ENCODE measurements at places on chromosomes 13 and 19.

- peaks cover 36% of the 10 kb centered on the region for H3K4me1 ChIP-seq
- H3K4me3 ChIP-seq = no peak overlapping the region
- DNase-seq = no peak
- H3K27me3 ChIP-seq = no peaks in the 10 kb centered on the region
- H3K27ac ChIP-seq = no peak overlapping the region
These were observed 84.3 kb downstream of the PCCA start for GRCh38 chr13:100173203-100173602.

- DNase-seq = no peak
These were observed 610.1 kb upstream of the SLC10A2 start for GRCh38 chr13:103676329-103676728.

GRCh38 chr19:3454656-3455392 lies 25.5 kb downstream of the SMIM24 start:
- peaks cover 19% of the 10 kb centered on the region for H3K4me1 ChIP-seq
- H3K27ac ChIP-seq = no peak overlapping the region
- H3K4me3 ChIP-seq = no peak overlapping the region
- no peak for DNase-seq
- H3K36me3 ChIP-seq = peaks cover 12% of the 10 kb centered on the region

GRCh38 chr13:88601949-88602348 lies 930.8 kb downstream of the SLITRK5 start:
- H3K27ac ChIP-seq = no peak overlapping the region
- no peaks in the 10 kb centered on the region for H3K27me3 ChIP-seq
- no peak overlapping the region for H3K4me3 ChIP-seq
- H3K36me3 ChIP-seq = no peaks in the 10 kb centered on the region

GRCh38 chr13:40273253-40274025 lies 393.0 kb downstream of the FOXO1 start:
- no peaks in the 10 kb centered on the region for H3K36me3 ChIP-seq
- no peaks in the 10 kb centered on the region for H3K27me3 ChIP-seq
- H3K4me1 ChIP-seq = no peaks in the 10 kb centered on the region
- no peak for DNase-seq
- H3K27ac ChIP-seq = no peak overlapping the region
- no peak overlapping the region for H3K4me3 ChIP-seq

DNA sequence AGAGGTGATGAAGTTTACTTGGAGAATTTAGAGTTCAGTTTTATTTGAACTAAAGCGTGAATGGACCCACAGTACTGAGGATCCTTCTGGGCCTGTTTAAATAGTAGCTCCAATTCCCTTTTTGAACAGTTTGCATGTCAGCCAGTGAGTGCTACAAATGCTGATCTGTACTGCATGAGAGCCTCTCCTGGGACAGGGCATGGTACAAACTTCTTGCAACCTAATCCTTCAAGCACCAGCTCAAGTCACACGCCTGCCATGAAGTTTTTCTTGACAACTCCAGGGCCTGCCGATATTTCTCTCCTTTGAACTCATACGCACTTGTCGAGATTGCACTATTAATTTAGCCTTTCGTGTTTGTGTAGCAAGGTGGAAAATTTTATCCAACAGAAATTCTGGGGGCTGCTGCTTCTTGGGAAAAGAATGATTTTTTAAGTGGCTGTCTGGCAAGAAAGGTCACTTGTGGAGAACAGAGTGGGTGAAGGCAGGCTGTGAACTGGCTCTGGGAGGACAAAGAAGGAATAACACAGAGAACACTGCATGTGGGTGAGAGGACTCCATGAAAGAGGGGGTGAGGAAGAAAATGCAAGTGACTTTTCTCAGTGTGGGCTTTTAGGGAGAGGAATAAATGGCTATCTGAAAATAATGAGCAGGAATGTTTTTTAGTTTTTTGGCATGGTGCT lies 192.5 kb downstream of the NDFIP2 start:
- peaks cover 48% of the 10 kb centered on the region for H3K4me1 ChIP-seq
- H3K27ac ChIP-seq = peak overlapping the region; percentile 86
- H3K27me3 ChIP-seq = no peaks in the 10 kb centered on the region
- no peaks in the 10 kb centered on the region for H3K36me3 ChIP-seq
- DNase-seq = no peak
- H3K4me3 ChIP-seq = no peak overlapping the region

DNA sequence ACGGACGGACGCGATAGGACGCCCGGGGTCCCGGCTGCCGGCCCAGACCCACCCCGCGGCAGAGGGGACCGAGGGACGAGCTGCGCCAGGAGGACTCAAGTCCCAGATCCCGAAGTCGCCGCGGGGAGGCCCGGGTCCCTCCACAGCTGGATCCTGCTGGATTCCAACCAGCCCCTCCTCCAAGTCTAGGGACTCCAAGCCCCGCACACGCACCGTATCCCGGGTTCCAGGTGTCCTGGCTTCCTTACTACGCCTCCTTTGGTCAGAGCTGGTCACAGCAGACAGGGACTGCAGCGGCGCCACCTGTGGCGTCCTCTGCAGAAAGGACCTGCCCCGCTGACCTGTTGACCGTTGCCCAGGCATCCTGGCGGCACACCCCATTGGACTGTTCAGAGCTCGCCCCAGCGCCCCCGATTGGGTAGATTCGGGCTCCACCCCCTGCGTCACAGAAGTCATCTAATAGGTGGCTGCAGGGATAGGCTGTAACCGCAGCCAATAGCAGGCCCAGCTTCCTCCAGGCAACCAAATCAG lies 29.0 kb upstream of the ZNF709 start:
- no peaks in the 10 kb centered on the region for H3K27me3 ChIP-seq
- H3K36me3 ChIP-seq = no peaks in the 10 kb centered on the region
- H3K4me3 ChIP-seq = no peak overlapping the region
- H3K4me1 ChIP-seq = no peaks in the 10 kb centered on the region
- no peak overlapping the region for H3K27ac ChIP-seq

- no peaks in the 10 kb centered on the region for H3K27me3 ChIP-seq
- DNase-seq = no peak
- H3K4me3 ChIP-seq = no peak overlapping the region
- no peaks in the 10 kb centered on the region for H3K4me1 ChIP-seq
- no peaks in the 10 kb centered on the region for H3K36me3 ChIP-seq
- no peak overlapping the region for H3K27ac ChIP-seq
These were observed 198.2 kb downstream of the EFNB2 start for GRCh38 chr13:106337096-106337850.

- no peaks in the 10 kb centered on the region for H3K27me3 ChIP-seq
- H3K4me1 ChIP-seq = no peaks in the 10 kb centered on the region
- no peak overlapping the region for H3K27ac ChIP-seq
These were observed 6.4 kb upstream of the DNMT1 start for GRCh38 chr19:10201176-10201575.

DNA sequence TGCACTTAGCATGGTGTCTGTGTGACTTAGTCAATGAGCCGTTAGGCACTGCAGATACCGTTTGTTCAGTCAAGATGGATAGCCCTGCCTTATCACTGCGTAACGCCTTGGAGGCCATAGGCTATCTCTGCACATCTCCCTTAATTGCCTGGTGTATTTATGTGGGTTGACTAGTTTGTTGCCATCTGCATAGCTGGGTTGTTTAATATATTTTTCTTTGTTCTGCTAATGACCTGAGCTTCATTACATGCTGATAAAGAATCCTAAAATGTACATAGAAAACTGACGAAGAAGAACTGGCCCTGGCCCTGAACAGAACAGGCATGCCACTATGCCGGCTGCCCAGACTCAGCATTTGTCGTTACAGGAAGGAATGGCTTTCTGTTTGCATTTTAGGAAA lies 297.8 kb downstream of the SHISA2 start:
- no peaks in the 10 kb centered on the region for H3K36me3 ChIP-seq
- no peak for DNase-seq
- no peaks in the 10 kb centered on the region for H3K27me3 ChIP-seq
- no peak overlapping the region for H3K27ac ChIP-seq

DNA sequence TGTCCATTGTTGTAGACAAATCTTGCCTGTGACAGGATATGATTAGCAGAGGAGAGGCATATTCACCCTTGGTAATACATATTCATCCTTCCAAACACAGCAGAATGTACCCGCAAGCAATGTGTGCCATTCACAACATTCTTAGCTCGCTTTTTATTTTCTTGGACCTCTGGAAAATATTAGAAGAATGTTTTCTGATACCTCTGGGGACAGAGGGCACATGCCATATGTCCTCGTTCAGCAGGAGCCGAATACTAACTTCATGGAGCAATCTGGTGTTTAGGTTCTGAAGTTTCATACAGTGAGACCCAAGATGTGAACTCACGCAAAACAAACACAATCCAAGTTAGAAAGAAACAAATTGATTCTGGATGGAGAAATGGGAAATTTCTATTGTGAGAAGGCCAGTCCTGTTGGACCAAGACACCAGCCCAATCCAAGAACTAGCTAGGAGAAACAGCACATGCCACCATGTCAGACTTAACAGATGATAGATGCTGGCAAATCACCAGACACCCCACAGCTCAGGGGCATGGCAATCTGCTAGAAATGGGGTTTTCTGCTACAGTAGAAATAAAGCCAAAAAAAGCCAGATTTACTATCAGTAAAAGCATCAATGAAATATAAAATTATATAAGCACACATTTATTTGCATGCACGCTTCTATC lies 297.4 kb downstream of the DCLK1 start:
- H3K27ac ChIP-seq = no peak overlapping the region
- no peaks in the 10 kb centered on the region for H3K4me1 ChIP-seq
- DNase-seq = no peak

GRCh38 chr19:47013041-47013517 lies 6.6 kb upstream of the NPAS1 start:
- no peak overlapping the region for H3K4me3 ChIP-seq
- H3K27ac ChIP-seq = no peak overlapping the region
- H3K36me3 ChIP-seq = no peaks in the 10 kb centered on the region
- DNase-seq = peak; percentile 79
- peaks cover 3% of the 10 kb centered on the region for H3K27me3 ChIP-seq

- H3K36me3 ChIP-seq = no peaks in the 10 kb centered on the region
- H3K4me3 ChIP-seq = no peak overlapping the region
- no peak for DNase-seq
- H3K27ac ChIP-seq = no peak overlapping the region
- no peaks in the 10 kb centered on the region for H3K27me3 ChIP-seq
These were observed 88.2 kb downstream of the FREM2 start for GRCh38 chr13:38775085-38775484.

DNA sequence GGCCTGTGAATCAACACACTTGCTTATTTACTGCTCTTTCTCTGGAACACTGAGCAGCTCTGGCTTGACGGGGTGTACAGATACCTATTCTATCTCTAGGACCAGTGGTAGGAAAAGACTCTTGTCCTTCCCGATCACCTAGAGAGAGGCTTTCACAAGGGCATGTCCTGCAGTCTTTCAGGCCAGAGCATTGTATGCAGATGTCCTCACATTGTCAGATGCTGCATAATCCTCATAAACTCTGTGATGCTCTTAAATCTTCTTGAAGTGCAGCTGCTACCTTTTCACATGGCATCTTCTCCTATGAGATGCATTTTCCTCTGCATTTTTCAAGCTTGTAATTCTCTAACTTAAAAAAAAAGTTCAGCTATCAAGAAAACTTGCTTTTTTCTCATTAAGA lies 369.4 kb downstream of the OLFM4 start:
- H3K4me3 ChIP-seq = no peak overlapping the region
- no peaks in the 10 kb centered on the region for H3K36me3 ChIP-seq
- no peaks in the 10 kb centered on the region for H3K4me1 ChIP-seq
- H3K27me3 ChIP-seq = no peaks in the 10 kb centered on the region

GRCh38 chr19:55145232-55145631 lies 3.8 kb downstream of the TNNT1 start:
- H3K27ac ChIP-seq = no peak overlapping the region
- no peak for DNase-seq
- H3K27me3 ChIP-seq = peaks cover 9% of the 10 kb centered on the region
- H3K36me3 ChIP-seq = no peaks in the 10 kb centered on the region
- H3K4me1 ChIP-seq = peaks cover 5% of the 10 kb centered on the region

GRCh38 chr19:47110521-47111005 lies 3.0 kb downstream of the ZC3H4 start:
- peaks cover 33% of the 10 kb centered on the region for H3K4me1 ChIP-seq
- peak overlapping the region; percentile 79 for H3K4me3 ChIP-seq
- peak overlapping the region; percentile 100 for H3K27ac ChIP-seq

DNA sequence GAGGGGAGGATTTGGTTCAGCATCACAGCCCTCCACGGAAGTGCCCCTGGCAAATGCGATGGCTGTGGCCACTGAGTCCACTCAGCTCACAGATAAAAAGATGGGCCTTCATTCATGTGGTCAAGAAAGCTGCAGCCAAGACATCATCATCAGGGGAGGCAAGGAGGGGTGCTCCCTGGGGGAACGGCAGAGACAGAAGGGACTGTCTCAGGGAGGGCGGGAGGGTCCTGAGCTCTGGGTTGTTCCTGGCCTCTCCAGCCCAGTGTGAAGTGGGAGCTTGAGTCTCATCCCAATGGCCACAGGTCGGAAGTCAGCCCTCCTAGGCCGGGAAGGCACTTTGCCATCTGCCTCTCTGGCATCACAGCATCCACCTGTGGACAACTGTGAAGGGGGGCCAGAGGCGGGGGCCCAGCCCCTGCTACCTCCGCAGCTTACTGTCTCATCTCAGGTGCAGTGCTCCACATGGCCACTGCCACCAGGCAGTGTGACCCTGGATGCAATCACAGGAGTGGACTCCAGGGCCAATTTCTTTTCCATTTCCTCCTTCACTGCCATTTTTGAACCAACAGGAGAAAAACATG lies 137.8 kb upstream of the SOX1 start:
- H3K27me3 ChIP-seq = peaks cover 23% of the 10 kb centered on the region
- no peaks in the 10 kb centered on the region for H3K36me3 ChIP-seq
- no peak overlapping the region for H3K4me3 ChIP-seq
- no peak overlapping the region for H3K27ac ChIP-seq

DNA sequence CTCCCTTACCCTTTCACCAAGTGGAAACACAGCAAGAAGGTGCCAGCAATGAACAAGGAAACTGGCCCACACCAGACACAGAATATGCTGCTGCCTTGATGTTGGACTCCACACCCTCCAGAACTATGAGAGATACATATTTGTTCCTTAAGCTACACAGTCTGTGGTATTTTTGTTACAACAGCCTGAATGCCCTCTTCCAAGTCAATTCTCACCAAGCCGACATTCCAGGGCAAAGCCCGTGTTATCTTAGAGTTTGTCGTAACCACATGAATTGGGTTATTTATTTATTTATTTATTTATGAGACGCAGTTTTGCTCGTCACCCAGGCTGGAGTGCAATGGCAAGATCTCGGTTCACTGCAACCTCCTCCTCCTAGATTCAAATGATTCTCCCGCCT lies 14.9 kb downstream of the FGF21 start:
- no peak overlapping the region for H3K27ac ChIP-seq
- H3K27me3 ChIP-seq = no peaks in the 10 kb centered on the region
- DNase-seq = no peak
- no peak overlapping the region for H3K4me3 ChIP-seq
- no peaks in the 10 kb centered on the region for H3K36me3 ChIP-seq
- no peaks in the 10 kb centered on the region for H3K4me1 ChIP-seq

GRCh38 chr19:44800461-44800860 lies 8.4 kb upstream of the BCAM start:
- no peaks in the 10 kb centered on the region for H3K27me3 ChIP-seq
- no peaks in the 10 kb centered on the region for H3K36me3 ChIP-seq
- no peak overlapping the region for H3K4me3 ChIP-seq
- peak overlapping the region; percentile 6 for H3K27ac ChIP-seq

All from cardiac muscle cell (in vitro differentiated cells and primary cell).